ENCODE measurements at places on chromosomes 2 and 18.

- no peak for DNase-seq
These were observed 44.1 kb downstream of the TRAPPC12 start for GRCh38 chr2:3423492-3424170.

GRCh38 chr2:47208852-47209606 lies 53.9 kb upstream of the STPG4 start:
- DNase-seq = no peak

DNA sequence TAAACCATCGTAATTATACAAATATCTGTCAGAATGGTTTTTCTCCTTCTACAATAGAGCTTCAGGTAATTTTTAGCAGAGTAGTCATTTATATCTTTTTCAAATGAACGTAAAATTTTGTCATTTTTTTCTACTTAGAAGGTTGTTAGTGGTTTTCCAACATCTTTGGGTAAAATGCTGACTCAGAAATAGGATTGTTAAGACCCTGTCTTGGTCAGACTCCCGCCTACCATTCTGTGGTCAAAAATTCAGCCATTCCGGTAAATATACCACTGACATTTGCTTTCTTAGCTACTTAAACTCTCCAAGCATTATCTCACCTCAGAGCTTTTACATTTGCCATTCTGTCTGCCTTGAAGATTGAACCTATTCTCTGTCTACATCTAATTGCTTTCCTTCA lies 154.1 kb upstream of the CDH19 start:
- DNase-seq = no peak

- DNase-seq = no peak
These were observed 233.4 kb downstream of the TRIB2 start for GRCh38 chr2:12950174-12950573.
